ENCODE measurements at places on chromosomes 4 and X.

DNA sequence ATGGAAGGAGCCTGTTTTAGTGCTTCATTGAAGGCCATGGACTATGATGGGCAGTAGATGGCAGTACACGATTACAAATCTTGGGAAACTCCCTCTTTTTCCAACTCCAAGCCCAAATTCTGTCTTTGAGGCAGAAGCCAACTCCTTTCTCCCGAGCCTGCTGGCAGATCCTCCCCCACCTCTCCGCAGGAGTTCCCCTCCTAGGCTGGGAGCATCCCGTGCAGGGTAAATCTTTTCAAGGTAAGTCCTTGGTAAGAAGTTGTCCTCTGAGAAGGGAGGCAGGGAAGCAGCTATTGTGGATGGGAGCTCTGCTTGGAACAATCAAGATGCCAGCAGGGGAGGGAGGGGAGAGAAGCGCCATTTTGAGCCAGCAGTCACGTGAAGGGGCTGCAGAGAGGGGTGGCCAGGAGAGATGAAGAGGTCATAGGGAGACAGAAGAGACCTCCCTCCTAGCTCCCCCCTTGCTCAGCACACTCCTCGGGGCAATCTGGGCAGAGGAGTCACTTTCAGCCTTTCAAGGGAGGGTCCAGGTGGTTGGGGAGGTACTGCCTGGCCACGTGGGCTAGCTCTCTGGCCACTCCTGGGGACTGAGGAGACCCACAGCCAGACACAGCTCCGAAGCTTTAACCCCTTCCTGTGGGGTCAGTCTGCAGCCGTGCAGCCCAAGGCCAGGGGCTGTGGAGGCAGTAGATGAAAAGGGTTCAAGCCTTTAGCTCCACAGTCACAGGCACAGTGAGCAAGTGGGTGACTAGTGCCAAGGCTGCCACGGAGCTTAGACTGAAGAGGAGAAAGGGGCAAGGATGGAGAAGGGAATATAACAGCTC is 9.6 kb downstream of the CC2D2A start:
- no peak for DNase-seq

DNA sequence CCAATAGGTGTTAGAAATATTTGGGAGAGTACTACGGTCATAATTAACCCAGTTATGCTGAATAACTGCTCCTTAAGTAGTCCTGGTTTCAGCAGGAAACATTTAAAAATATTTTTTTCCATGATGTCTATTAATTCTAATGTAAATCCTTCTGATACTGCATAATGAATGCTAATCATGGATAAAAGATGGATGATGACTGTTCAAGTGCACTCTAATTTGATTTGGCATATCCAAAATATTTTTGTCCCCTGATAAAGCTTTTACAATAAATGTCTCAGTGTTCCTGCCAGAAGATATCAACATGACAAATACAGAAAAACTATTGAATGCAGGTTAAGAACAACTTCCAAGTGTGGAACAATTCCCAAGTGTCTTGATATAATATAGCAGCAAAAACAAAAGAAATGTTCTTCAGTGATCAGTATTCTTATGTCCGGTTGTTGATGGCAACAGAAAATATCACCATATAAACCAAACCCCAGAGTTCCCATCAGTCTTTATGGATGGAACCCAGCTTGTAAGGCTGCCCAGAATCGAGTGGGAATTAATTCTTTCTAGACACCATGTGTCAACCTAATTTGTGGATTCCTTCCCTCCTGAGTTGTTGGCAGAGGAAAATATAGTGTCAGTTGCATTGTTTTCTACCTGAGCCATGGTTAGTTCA is 205.4 kb upstream of the GK2 start:
- no peak for DNase-seq

- no peak for DNase-seq
Observed at GRCh38 chrX:70084592-70085240, 22.5 kb downstream of the OTUD6A start.

DNA sequence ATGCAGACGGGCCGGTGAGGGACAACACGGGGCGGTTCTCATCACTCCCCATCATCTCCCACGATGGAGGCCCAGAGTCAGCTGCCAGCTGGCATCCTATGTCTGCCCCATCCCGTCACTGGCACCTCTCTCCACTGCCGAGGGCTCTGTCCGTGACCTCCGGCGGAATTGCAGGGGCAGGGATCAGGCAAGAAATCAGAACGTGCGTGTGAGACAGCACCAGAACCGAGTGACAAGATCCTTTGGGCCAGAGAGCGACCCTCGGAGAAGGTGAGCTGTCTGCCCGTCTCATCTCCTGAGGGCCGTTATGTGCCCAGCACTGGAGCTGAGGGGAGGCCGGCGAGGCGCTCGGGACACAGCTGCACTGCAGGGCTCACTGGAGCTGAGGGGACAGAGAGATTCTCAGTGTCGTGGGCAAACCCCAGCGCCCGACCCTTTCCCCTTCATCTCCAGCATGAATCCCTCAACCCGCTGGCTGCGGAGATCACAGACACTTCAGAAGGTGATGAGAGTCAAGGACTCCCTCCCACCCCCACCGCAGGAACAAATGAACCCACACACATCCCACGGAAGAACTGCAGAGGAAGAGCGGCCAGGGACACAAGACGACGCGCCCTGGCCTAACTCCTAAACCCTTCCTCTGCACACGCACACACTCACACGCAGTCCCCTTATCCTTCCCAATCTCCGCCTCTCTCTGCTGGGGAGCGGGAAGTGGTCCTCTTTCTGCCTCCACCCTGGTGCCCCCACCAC is 128.7 kb downstream of the AFAP1 start:
- DNase-seq = no peak

- DNase-seq = no peak
Observed at GRCh38 chr4:54643958-54644751, 13.6 kb upstream of the KIT start.

GRCh38 chr4:52051615-52052474 is 741 bp downstream of the SPATA18 start:
- peak; percentile 86 for DNase-seq

DNA sequence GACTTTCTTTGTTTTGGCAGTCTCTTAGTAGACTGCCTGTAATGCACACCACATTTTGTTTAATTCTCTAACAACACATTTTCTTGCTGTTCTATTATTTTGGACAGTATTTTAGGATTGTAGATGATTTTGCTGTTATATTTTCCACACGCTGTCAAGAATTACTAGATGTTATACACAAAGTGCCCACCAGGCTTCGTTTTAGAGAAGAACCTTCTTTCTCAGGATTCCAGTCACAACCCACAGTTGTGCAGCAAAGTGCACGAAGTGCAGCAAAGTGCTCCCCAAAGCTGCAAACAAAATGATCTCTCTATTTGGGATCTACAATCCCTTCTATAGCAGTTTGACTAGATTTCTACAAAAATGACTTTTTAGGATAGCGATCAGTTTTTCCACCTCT is 2.4 kb downstream of the ZNF141 start:
- DNase-seq = no peak

GRCh38 chr4:18247189-18247588 is 225.6 kb upstream of the LCORL start:
- no peak for DNase-seq

- no peak for DNase-seq
Observed at GRCh38 chr4:116627545-116627944, 457.8 kb downstream of the TRAM1L1 start.

- no peak for DNase-seq
Observed at GRCh38 chr4:6177587-6178197, 22.7 kb downstream of the JAKMIP1 start.

DNA sequence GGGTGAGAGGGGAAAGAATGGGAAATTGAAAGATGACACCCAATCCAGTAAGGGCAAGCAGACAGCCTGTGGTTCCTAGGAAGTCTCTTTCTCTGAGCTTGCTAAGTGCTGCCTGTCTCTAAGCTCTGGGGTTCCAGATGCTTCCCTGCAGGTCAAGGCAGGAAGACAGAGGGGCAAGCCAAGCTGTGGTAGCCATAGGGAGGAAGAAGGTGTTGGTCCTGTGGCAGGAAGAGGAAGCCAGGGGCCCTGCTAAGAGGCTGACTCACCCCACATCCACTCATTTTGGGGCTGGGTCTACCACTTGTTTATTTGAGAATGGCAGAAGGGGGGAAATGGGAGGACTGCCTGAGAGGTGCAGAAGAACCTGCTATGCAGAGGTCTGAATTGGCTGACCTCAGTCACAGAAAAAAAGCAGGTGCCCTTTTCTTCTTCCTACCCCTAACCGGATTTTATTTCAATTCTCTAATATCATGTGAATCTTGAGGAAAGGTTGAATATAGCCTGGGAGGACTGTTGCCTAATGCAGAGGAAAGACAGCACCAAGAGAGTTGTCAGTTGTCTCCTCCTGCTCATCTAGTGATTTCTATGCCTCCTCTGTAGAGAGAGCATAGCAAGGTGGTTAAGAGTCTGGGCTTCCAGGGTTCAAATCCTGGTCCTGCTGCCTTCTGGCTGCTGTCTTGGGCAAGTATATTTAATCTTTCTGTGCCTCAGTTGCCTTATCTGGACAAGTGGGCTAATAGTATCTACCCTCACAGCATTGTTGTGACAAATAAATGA is 27.4 kb downstream of the HOPX start:
- DNase-seq = no peak

DNA sequence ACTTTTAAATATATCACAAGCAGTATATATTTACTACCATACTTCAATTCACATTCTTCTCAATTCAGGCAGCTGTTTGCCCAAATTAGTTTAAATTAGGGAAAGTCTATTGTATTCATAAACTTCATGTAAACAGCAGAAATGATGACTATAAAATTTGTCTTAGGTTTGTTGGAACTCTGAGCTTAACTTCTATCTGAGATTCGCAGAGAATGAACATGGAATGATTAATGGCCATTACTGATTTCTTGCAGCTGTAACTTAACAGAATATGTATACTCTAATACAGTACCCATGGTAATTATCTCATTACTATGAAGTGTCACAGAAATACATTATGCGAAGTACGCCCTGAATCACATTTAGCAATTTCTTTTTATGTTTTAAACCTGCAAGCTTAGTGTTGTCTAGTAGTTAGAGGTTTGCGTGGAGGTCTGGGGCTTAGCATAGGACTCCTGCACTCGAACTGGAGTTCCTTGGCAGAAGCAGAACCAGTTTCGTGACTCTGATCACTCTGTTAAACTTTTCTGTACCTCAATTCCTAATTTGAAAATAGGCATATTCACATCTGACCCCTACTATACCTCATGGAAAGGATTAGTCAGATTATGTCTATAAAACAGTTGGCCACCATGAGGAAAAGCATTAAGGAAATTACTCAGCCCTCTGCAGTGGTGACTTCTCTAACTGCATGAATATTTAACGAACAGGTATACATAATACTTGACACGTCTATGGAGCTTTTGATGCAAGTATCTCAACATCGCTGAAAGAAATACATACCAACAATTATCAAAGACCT is 243.2 kb downstream of the MGST2 start:
- DNase-seq = no peak

DNA sequence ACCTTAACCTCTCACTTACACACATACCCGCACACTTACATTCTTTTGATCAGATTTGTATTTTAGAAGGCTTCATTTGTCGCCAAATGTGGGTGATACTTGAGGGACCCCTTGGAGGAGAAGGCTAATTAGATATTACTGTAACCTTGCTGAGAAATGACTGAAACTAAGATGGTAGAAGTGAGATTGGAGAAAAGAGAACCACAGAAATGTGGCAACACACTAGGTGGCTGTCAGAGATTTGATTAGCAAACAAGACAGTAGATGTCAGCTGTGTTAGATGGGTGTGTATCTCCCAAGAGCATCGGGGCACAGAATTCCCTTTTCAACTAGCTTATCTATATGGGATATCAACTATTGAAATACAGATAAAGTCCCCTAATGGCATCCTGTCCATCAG is 149.3 kb upstream of the FABP2 start:
- no peak for DNase-seq

- DNase-seq = no peak
Observed at GRCh38 chr4:183733181-183733580, 74.1 kb downstream of the TRAPPC11 start.

DNA sequence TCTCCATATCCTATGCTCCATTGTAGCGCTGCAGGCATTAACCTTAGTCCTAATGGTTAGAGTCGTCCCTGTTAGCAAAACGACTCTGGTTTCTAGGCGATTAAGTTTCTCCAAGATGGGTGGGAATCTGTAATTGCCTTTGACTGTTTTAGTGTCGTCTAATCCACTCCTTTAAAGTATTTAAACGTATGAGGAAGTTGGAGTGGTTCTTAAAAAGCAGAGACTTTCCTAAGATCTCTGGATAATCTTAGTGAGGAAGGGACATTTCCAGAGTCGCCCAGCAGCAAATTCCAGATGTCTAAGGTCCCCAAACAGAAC is 285 bp downstream of the MRPS18C start:
- DNase-seq = no peak

- no peak for DNase-seq
Observed at GRCh38 chrX:19760345-19760744, 127.1 kb downstream of the SH3KBP1 start.

- DNase-seq = no peak
Observed at GRCh38 chr4:46894826-46895225, 14.2 kb downstream of the COX7B2 start.

GRCh38 chrX:118565853-118566252 is 70.2 kb downstream of the DOCK11 start:
- no peak for DNase-seq

GRCh38 chrX:13764281-13764680 is 29.7 kb downstream of the OFD1 start:
- no peak for DNase-seq

DNA sequence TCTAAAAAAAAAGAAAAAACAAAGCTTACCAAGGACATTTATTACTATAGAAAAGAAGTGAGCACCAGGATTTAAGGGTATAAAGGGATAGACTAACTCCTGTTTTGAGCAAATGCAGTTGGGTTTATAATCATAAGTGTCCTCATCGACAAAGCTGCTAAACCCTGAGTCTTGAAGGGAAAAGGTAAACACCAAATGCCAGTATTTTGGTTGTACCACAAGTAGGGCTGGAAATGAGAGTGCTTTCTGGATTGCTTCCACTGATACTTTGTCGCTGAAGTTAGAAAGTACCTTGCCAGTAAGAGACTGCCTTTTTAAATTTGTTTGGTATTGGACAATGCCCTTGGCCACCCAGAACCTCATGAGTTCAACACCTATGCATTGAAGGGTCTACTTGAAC is 53.7 kb downstream of the WDFY3 start:
- no peak for DNase-seq
